CD4-positive, alpha-beta T cell treated with Interleukin-15 for 4 hours (primary cell): ENCODE measurements at places on chromosomes 11 and 22.

GRCh38 chr22:33459137-33459536 is 401.0 kb upstream of the SYN3 start:
- DNase-seq, result no peak

DNA sequence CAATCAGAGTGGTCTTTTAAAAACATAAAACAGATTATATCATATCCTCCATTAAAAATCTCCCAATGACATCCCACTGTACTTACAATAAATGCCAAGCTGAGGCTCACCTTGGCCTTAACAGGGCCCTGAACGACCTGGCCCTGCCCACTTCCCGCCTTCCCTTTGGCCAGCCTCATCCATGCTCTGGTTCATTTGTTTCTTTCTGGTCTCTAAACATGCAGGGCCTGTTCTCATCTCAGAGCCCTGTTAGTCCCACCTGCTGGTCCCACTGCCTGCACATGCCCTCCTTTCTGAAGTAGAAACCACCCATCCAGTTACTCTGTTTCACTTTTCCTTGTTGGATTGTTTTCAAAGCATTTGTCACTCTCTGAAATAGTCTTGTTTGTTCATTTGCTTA is 227.4 kb downstream of the INSC start:
- DNase-seq, result no peak

GRCh38 chr11:33263549-33263948 is 6.4 kb downstream of the HIPK3 start:
- no peak for DNase-seq

- no peak for DNase-seq
Observed at GRCh38 chr11:17821648-17822400, 87.2 kb downstream of the KCNC1 start.

DNA sequence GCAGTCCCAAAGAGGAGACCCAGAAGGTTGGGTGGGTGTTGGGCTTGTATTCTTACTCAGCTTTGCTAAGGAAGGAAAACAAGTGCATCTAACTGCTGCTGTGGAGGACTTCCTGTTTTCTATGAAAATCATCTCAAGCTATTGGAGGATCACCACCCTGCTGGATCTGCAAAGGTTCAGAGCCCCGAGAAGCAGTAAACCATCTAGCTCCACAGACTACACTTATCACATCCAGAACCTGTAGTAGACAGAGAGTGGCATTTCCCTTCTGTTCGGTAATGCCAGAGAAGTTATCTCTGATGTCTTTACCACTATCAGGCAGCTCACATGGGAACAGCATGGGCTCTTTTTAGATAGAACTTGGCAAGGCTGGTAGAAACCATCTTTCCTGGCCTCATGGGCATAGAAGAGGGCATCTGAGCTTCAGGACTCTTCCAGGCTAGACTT is 21.7 kb downstream of the KCNJ1 start:
- peak; percentile 48 for DNase-seq

DNA sequence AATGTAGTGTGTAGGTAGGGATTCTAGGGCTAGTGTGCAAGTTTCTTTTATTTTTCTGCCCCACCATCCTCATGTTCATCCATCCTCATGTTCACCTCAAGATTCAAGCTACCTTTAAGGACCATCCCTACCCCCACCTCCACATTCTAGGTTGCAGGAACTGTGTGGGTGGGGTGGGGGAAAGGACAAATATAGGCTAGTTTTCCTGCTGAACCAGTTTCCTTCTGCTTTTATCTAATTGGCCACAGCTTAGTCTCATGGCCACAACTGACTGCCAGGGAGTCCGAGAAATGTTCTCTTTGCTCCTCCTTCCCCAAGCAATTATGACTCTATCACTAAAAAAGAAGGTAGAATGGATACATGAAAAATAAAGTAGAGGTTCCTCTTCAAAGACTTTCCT is 179.0 kb upstream of the LARGE1 start:
- DNase-seq, result no peak

DNA sequence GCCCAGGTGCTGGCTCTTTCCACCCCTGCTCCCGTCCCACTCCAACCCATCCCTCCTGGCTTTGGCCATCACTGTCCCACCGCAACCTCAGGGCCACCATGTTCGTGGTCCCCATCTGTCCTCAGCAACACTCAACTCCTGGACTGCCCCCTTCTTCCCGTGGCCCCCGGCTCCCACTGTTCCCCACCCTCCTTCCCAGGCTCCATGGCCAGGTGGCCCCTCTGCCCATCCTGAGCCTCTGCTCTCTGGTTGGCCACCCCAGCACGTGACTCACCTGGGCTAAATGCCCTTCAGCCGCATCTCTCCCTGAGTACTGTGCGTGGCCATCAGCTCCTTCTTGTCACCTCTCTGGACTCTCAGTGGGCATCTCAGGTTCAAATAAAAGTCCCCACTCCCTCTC is 41.6 kb upstream of the PHF21B start:
- no peak for DNase-seq

DNA sequence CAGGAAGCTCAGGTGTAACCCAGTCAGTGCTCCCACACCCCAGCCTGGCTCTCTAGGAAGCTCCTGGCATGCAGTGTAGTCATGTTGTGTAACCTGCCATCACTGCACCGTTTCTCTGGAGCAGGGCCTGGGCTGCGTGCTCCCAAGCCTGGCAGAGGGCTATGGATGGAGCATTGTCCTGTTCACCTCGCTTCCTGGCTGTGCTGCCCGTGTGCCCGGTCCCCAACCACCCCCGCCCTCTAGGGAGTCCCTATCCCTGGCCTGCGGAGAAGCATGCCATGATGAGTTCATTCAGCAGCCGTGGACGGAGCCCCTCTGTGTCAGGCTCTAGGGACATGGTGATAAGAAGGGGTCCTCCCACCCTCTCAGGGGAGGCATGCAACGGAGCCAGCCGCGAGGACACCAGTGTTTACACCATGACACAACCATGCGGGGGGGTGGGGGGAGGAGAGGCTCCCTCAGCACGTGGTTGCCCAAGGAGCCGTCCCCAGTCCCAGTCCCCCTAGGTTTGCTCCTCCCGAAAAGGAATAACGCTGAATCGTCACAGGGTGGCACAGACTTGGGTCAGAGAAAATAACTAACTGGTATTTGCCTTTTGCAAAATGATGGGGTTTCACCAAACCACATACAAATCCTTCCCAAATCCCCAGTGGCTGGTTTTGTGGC is 73.1 kb downstream of the FBLN1 start:
- DNase-seq, result no peak
